ENCODE measurements at places on chromosomes 7 and 10.

GRCh38 chr7:140732416-140732815, 35.9 kb downstream of the NDUFB2 start:
- DNase-seq = no peak

DNA sequence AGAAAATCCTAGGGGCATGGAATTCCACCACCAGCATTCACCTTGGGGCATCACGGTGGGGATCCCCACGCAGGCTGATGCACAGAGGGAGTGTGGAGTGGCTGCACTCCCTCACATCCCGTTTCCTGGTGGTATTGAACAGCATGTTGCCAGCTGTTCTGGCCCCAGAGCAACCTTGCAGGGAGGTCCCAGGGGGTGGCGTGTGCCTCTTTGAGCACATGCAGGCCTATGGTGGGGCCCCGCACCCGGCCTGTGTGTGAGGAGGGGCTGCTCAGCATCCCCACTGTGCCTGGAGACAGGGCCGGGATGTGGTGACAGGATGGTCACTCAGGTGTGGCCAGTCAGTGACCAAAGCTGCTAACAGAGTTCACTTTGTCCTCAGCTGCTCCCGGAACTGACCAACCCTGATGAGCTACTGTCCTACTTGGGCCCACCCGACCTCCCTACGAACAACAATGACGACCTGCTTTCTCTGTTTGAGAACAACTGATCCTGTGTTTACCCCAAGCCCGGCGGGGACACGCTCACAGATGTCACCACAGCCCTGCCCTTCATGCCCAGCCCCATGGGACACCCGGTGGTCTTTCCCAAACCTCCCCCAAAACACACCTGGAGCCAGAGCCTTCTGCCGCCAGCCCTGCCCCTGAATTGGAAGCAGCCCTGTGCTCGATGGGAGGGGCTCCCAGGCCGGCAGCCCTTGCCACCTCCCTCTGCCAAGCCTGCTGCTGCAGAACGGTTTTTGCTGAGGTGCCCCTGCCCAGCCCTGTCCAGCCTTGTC, 18.7 kb downstream of the ZMIZ2 start:
- DNase-seq = no peak

- no peak for DNase-seq
These were observed 13.9 kb downstream of the CREB3L2 start for GRCh38 chr7:137987968-137988367.

DNA sequence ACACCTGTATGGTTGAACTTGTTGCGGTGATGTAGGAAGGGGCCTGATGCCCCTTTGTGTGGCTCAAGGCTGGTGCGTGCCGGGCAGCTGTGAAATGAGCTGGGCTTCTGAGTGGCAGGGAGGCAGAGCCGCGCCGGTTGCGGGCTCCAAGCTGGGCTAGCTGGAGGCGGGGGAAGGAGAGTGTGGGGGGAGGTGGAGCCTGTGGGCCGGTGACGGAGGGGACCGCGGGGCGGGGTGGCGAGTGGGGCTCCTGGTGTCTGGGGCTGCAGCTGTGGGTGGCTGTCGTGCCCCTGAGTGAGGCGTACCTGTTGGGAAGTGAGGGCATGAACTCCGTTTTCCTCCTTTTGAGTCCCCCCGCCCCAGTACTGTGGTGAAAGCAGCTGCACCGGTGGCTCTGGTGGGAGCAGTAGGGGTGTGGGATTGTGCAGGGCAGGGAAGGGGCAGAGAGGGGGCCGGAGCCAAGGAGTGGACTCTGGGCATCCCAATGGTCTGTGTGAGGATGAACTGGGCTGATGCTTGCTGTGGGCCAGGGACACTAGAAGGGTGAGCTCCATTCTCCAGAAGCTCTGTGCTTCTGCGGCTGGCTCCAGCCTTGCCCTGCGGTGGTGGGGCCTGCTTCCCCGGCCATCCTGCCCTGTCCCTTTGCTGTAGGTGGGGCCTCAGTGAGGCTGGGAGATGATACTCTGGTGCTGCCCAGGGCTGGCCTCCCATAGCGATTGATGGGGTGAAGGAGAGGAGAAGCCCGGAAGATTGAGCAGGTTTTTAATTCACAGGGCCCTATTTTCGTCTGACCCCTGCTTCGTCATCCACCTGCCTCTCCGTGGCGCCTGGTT, 41.7 kb downstream of the INPP5A start:
- DNase-seq = no peak

All from CD4-positive, alpha-beta T cell treated with Interleukin-15 for 4 hours (primary cell).